ENCODE measurements at places on chromosomes 5 and 9.
A peak's percentile ranks its signal among the peaks of the same experiment; 100 is the strongest.

GRCh38 chr9:38434853-38435252, 10.6 kb upstream of the IGFBPL1 start:
- peaks cover 6% of the 10 kb centered on the region for H3K27me3 ChIP-seq
- H3K4me3 ChIP-seq: no peak overlapping the region
- DNase-seq: no peak

GRCh38 chr5:19172926-19173470, 815.0 kb downstream of the CDH18 start:
- no peak overlapping the region for H3K4me3 ChIP-seq
- H3K4me1 ChIP-seq: no peaks in the 10 kb centered on the region

DNA sequence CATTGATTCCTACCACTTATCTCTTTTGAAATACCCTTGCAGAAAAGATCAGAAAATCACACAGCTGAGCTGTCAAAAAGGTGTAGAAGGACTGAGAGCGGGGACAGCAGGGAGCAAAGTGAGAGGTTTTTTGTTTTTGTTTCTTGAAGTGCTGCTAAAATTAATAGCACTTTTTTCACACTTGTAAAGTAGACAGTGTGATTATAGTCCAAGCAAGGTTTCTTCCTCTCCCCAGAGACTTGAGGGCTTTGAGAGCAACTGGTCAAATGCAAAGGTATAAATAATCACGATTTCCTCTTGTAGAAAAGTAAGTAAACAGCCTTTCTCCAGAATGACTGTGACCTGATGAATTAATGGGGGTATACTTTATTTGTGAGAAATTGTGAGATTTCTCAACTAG, 326.9 kb downstream of the ZNF608 start:
- no peaks in the 10 kb centered on the region for H3K27me3 ChIP-seq
- no peaks in the 10 kb centered on the region for H3K36me3 ChIP-seq
- H3K4me1 ChIP-seq: no peaks in the 10 kb centered on the region

- H3K27ac ChIP-seq: no peak overlapping the region
- peaks cover 17% of the 10 kb centered on the region for H3K4me1 ChIP-seq
- no peak for DNase-seq
- H3K4me3 ChIP-seq: no peak overlapping the region
- H3K36me3 ChIP-seq: no peaks in the 10 kb centered on the region
- H3K27me3 ChIP-seq: no peaks in the 10 kb centered on the region
These were observed 125.8 kb downstream of the SCAMP1 start for GRCh38 chr5:78486218-78486617.

GRCh38 chr5:129173771-129174170, 79.2 kb downstream of the ISOC1 start:
- no peaks in the 10 kb centered on the region for H3K36me3 ChIP-seq
- no peak overlapping the region for H3K27ac ChIP-seq
- H3K27me3 ChIP-seq: no peaks in the 10 kb centered on the region
- DNase-seq: no peak

DNA sequence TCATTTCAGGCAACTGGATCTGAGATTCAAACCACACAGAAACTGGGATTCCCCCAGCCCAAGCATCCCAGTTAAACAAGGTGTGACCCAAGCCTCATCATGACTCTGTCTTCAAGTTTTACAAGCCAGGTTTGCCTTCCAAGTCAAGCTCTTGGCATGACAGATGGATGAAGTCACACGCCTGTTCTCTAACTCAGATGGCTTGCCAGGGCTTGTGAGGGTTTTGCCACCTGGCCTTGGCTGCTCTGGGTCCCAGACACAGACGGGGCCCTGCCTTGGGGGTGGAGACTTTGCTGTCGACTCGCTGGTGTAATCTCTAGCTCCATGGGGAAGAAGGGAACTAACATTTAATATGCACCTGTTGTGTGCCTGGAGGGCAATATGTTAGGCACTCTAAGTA, 95.8 kb upstream of the RARS1 start:
- H3K27me3 ChIP-seq: peaks cover 9% of the 10 kb centered on the region
- DNase-seq: no peak
- no peaks in the 10 kb centered on the region for H3K4me1 ChIP-seq
- H3K4me3 ChIP-seq: no peak overlapping the region
- no peak overlapping the region for H3K27ac ChIP-seq

DNA sequence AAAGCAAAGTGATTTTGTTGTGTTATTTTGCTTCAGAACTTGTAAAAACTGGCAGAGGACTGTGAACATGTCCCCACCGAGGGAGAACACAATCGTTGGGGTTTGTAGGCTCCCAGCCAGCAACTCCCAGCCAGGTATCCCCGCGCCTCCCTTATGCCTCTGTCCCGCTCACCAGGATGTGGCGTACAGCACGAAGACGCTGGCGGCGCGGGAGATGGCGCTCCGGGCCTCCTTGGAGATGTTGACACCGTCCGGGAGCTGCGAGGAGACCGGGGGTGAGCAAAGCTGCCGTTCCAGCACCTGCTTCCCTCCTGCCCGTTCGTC, 630 bp downstream of the POLE3 start:
- no peak for DNase-seq
- no peaks in the 10 kb centered on the region for H3K27me3 ChIP-seq
- peaks cover 14% of the 10 kb centered on the region for H3K36me3 ChIP-seq
- H3K27ac ChIP-seq: peak overlapping the region; percentile 100
- H3K4me3 ChIP-seq: peak overlapping the region; percentile 96

DNA sequence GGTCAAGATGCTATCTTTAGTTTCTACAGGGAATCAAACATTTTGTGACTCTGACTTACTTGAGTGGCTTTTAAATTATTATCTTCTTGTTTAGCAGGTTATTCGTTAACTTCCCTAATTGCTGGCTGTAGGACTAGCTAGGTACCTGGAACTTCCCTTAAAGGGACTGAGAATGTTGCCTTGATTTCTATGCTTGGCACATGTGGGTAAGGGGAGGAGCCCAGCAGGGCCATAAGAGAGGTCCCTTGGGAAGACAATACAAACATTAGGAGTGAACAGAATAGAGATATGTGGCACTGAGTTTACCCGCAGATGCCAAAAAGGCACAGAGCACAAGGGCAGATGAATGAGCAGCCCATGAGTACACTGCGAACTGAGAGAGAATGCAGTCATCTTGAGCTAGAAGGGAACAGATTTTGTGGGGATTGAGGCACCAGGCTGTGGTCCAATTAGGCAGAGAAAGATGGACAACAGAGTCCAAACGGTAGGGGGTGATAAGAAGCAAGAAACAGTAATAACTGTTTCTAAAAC, 9.8 kb downstream of the CKMT2 start:
- H3K4me1 ChIP-seq: no peaks in the 10 kb centered on the region
- no peaks in the 10 kb centered on the region for H3K27me3 ChIP-seq
- H3K4me3 ChIP-seq: no peak overlapping the region
- no peak overlapping the region for H3K27ac ChIP-seq
- peaks cover 2% of the 10 kb centered on the region for H3K36me3 ChIP-seq
- no peak for DNase-seq

GRCh38 chr9:120918931-120919842, 7.4 kb downstream of the TRAF1 start:
- peak overlapping the region; percentile 93 for H3K4me3 ChIP-seq
- no peak for DNase-seq
- H3K27ac ChIP-seq: peak overlapping the region; percentile 94
- peaks cover 76% of the 10 kb centered on the region for H3K4me1 ChIP-seq

DNA sequence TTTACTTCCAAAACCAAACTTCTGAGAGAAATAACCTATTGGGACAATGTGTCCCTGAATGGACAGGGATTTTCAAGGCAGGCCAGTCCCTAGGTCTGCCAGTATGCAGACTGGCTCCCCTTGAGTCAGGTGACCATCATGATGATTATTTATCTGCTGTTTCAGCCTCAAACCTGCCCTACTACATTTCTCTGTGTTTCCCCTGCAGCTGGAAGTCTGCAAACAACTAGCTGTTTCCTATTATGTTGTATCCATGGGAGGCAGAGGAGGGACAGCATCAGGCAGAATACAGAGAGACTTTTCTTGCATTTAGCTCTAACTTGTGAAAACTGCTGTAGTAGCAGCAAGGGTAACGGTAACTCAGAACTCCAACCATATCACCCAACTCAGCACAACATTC, 36.2 kb upstream of the IFNK start:
- peaks cover 41% of the 10 kb centered on the region for H3K4me1 ChIP-seq
- peak overlapping the region; percentile 59 for H3K27ac ChIP-seq
- H3K36me3 ChIP-seq: peaks cover 24% of the 10 kb centered on the region
- no peak for DNase-seq

DNA sequence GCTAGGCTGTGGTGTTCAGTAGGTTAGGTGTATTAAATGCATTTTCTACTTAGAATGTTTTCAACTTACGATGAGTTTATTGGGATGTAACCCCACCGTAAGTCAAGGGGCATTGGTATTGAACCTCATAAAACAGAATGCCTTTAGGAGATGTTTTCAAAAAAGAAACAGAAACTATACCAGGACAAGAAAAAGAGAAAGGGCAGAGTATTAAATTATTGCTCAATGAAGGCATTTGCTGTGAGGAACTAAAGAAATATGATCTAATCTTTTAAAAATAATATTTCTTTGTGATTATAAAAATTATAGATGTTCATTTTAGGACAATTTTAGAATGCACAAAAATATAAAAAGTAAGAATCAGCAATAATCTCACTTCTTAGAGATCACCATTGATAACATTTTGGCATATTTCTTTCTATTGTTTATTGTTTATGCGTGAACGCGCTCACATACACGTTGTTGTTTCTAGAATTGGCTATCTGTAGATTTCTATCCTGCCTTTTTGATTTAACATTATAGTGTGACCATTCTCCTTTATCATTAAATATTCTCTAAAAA, 8.0 kb downstream of the GALNT12 start:
- peaks cover 36% of the 10 kb centered on the region for H3K36me3 ChIP-seq
- peaks cover 17% of the 10 kb centered on the region for H3K4me1 ChIP-seq
- H3K27ac ChIP-seq: no peak overlapping the region
- H3K27me3 ChIP-seq: no peaks in the 10 kb centered on the region

GRCh38 chr9:2838371-2839000, 5.4 kb downstream of the PUM3 start:
- no peak overlapping the region for H3K27ac ChIP-seq
- no peak overlapping the region for H3K4me3 ChIP-seq
- H3K4me1 ChIP-seq: peaks cover 17% of the 10 kb centered on the region
- DNase-seq: no peak
- H3K36me3 ChIP-seq: peaks cover 11% of the 10 kb centered on the region

GRCh38 chr9:87498046-87498810, 561 bp downstream of the DAPK1 start:
- H3K36me3 ChIP-seq: no peaks in the 10 kb centered on the region
- peak overlapping the region; percentile 28 for H3K4me3 ChIP-seq
- no peak overlapping the region for H3K27ac ChIP-seq
- H3K27me3 ChIP-seq: peaks cover 39% of the 10 kb centered on the region

DNA sequence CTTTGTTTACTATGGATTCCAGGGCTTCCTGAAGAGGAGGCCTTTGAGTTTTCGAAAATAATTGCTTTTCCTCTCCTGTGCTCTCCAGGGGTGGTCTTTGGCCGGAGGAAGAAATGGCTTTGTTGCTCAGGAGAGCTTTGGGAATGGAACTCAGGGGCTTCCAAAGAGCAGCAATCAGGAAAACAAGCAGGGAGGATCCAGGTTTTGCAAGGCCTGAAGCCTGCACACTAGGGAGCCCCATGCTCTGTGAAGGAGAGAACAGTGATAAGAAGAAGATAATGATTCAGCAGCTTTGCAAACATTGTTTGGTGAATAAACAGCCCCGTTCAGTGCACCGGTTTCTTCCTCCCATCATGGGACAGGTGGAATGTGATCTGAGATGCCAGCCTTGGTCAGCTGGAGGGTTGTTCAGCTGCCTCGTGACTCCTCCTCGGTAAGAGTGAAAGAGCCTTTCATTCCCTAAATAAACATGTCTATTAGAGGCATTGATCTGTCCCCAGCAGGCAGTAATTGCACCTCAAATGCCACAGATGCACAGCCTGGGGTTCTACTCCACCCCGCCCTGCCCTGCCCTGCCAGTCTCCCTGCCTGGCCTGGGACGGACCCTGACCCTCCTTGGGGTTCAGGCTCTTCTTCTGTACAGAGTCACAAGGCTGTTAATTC, 11.5 kb upstream of the ALDH1B1 start:
- H3K27ac ChIP-seq: no peak overlapping the region
- H3K36me3 ChIP-seq: no peaks in the 10 kb centered on the region
- H3K27me3 ChIP-seq: peaks cover 2% of the 10 kb centered on the region
- no peak overlapping the region for H3K4me3 ChIP-seq
- DNase-seq: no peak

- no peaks in the 10 kb centered on the region for H3K27me3 ChIP-seq
- no peak overlapping the region for H3K27ac ChIP-seq
- H3K4me1 ChIP-seq: peaks cover 25% of the 10 kb centered on the region
These were observed 21.3 kb downstream of the NREP start for GRCh38 chr5:111735583-111736270.

DNA sequence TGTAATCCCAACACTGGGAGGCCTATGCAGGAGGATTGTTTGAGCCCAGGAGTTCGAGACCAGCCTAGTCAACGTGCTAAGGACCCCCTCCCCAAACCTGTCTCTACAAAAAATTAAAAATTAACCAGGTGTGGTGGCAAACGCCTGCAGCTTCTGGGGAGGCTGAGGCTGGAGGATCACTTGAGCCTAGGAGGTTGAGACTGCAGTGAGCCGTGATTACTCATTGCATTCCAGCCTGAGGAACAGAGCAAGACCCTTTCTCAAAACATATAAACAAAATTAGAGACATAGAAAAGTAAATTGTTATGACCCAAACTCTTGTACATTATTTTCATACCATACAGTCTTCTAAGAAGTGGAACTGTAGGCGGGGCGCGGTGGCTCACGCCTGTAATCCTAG, 1.1 kb downstream of the GPR107 start:
- peak overlapping the region; percentile 96 for H3K4me3 ChIP-seq
- H3K4me1 ChIP-seq: peaks cover 17% of the 10 kb centered on the region
- H3K27ac ChIP-seq: peak overlapping the region; percentile 90
- H3K36me3 ChIP-seq: peaks cover 10% of the 10 kb centered on the region
- H3K27me3 ChIP-seq: no peaks in the 10 kb centered on the region
- no peak for DNase-seq

DNA sequence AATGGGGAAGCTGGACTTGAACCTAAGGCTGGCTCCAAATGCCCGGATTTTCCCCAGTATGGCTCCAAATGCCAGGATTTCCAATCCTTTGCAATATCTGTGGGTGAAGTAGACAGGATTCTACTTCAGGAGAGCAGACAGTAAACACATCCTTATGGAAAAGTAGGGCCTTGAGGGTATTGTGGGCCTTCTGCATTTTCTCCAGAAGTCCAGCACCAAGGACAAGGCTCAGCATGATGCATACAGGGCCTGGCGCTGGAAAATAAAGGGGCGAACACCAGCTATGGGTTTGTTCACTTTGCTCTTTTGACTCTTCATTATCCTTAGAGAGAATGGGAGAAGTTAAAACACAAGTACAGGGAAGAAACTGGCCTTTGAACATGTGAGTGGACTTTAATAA, 347.5 kb downstream of the SEMA5A start:
- H3K27ac ChIP-seq: no peak overlapping the region
- H3K36me3 ChIP-seq: no peaks in the 10 kb centered on the region
- H3K4me3 ChIP-seq: no peak overlapping the region
- H3K27me3 ChIP-seq: no peaks in the 10 kb centered on the region
- DNase-seq: no peak

GRCh38 chr9:134860510-134860909, 20.1 kb upstream of the FCN2 start:
- H3K4me1 ChIP-seq: no peaks in the 10 kb centered on the region
- H3K27me3 ChIP-seq: no peaks in the 10 kb centered on the region
- H3K36me3 ChIP-seq: no peaks in the 10 kb centered on the region
- no peak for DNase-seq
- no peak overlapping the region for H3K4me3 ChIP-seq

Measured in activated naive CD8-positive, alpha-beta T cell treated with anti-CD3 and anti-CD28 coated beads, Interleukin-2, amount 10 ng/mL, durations not matched to agents 7 days and 5 days (primary cell).